Activated naive CD8-positive, alpha-beta T cell treated with anti-CD3 and anti-CD28 coated beads, Interleukin-2, amount 50 U/mL, for 24 hours (primary cell): ENCODE measurements at places on chromosomes 1 and 21.

DNA sequence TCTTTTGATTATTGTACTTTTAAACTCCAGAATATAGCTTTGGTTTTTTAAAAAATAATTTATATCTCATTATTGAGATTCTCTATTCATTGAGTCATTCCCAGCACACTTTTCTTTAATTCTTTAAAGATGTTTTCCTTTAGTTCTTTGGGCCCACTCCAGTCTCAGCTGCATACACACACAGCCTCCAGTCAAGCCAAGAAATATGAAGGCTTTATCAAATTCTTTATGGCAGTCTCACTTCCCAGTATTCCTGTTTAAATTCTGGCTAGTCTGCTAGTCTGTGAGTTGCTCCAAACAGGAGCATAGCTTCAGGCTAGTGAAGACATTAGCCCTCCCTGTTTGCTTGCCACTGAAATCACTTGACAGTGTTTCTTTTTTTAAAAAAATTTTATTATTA is 61.2 kb downstream of the CRP start:
- H3K27me3 ChIP-seq, result no peaks in the 10 kb centered on the region
- no peaks in the 10 kb centered on the region for H3K36me3 ChIP-seq
- no peak for DNase-seq
- H3K4me3 ChIP-seq, result no peak overlapping the region
- no peaks in the 10 kb centered on the region for H3K4me1 ChIP-seq

- no peak for DNase-seq
- H3K4me3 ChIP-seq, result no peak overlapping the region
- no peaks in the 10 kb centered on the region for H3K4me1 ChIP-seq
- H3K27ac ChIP-seq, result no peak overlapping the region
- H3K36me3 ChIP-seq, result no peaks in the 10 kb centered on the region
- peaks cover 12% of the 10 kb centered on the region for H3K27me3 ChIP-seq
These were observed 98.8 kb downstream of the NOS1AP start for GRCh38 chr1:162168261-162168660.

DNA sequence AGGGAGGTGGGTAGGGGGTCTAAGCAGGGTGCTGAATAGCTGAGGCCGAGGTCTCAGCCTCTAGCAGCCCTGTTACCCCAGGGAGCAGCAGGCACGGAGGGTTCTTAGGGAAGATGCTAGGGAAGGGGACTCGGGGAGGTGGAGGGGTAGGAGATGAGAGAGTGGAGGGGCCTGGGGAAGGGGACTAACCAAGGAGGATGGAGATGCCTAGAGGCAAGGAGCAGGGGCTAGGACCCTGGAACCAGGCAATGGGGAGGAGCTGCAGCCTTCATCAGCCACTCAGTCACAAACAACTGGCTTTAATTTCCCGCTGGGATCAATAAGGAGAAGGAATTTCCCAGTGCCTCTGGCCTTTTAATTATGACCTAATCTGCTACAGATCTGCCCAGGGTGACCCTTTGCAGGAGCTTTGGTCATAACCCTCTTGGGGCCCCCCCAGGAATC is 2.9 kb upstream of the CRABP2 start:
- peaks cover 23% of the 10 kb centered on the region for H3K27me3 ChIP-seq
- H3K4me1 ChIP-seq, result peaks cover 23% of the 10 kb centered on the region
- no peak overlapping the region for H3K27ac ChIP-seq
- DNase-seq, result no peak

DNA sequence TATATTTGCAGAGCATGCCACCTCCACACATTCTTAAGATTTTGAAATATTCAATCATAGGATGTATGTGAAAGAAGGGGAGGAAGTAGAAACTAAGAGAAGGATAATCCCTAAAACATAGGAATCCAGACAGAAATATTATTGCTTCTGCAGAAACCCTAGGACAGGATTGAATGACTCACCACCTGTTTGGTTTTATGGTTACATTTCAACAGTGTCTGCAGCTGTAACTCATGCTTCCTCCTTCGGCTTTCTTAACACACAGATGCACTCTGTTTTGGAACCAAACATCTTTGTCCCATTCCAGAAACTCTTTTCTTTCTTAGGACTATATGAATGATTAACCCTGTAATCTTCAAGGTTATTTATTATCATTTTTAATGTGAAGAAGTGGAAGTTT is 20.7 kb downstream of the RGS7 start:
- H3K4me3 ChIP-seq, result no peak overlapping the region
- H3K4me1 ChIP-seq, result no peaks in the 10 kb centered on the region
- H3K36me3 ChIP-seq, result no peaks in the 10 kb centered on the region
- H3K27ac ChIP-seq, result no peak overlapping the region

- peak overlapping the region; percentile 77 for H3K4me3 ChIP-seq
- H3K4me1 ChIP-seq, result peaks cover 92% of the 10 kb centered on the region
- peaks cover 2% of the 10 kb centered on the region for H3K27me3 ChIP-seq
These were observed 9.6 kb downstream of the ZBTB17 start for GRCh38 chr1:15966081-15966955.

GRCh38 chr1:59308839-59309238 is 11.9 kb downstream of the FGGY start:
- H3K27ac ChIP-seq, result no peak overlapping the region
- H3K4me1 ChIP-seq, result peaks cover 2% of the 10 kb centered on the region
- H3K36me3 ChIP-seq, result peaks cover 15% of the 10 kb centered on the region
- H3K27me3 ChIP-seq, result peaks cover 2% of the 10 kb centered on the region

- H3K27ac ChIP-seq, result no peak overlapping the region
- no peak for DNase-seq
- no peaks in the 10 kb centered on the region for H3K36me3 ChIP-seq
- H3K27me3 ChIP-seq, result peaks cover 5% of the 10 kb centered on the region
These were observed 14.1 kb downstream of the EPHA2 start for GRCh38 chr1:16141573-16142336.

GRCh38 chr1:3895279-3895950 is 4.7 kb downstream of the C1orf174 start:
- peaks cover 44% of the 10 kb centered on the region for H3K36me3 ChIP-seq
- no peak overlapping the region for H3K4me3 ChIP-seq
- no peaks in the 10 kb centered on the region for H3K27me3 ChIP-seq
- no peak overlapping the region for H3K27ac ChIP-seq

DNA sequence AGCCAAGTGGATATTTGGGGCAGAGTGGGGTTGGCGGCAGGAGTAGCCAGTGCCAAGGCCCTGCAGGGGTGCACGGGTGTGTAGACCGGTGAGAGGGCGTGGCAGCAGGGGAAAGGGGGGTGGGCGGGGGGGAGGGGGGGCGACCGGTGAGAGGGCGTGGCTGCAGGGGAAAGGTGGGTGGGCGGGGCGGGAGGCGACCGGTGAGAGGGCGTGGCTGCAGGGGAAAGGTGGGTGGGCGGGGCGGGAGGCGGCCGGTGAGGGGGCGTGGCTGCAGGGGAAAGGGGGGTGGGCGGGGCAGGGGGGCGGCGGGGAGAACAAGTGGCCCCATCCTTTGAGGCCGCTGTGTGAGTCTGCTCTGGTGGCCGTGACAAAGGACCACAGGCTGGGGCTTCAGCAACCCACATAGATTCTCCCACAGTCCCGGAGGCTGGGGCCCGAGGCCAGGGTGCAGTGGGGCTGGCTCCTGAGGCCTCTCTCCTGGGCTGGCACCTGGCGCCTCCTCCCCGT is 25.8 kb downstream of the RRP1 start:
- no peaks in the 10 kb centered on the region for H3K27me3 ChIP-seq
- DNase-seq, result no peak
- peaks cover 7% of the 10 kb centered on the region for H3K4me1 ChIP-seq
- no peak overlapping the region for H3K4me3 ChIP-seq
- no peak overlapping the region for H3K27ac ChIP-seq
- H3K36me3 ChIP-seq, result peaks cover 2% of the 10 kb centered on the region

DNA sequence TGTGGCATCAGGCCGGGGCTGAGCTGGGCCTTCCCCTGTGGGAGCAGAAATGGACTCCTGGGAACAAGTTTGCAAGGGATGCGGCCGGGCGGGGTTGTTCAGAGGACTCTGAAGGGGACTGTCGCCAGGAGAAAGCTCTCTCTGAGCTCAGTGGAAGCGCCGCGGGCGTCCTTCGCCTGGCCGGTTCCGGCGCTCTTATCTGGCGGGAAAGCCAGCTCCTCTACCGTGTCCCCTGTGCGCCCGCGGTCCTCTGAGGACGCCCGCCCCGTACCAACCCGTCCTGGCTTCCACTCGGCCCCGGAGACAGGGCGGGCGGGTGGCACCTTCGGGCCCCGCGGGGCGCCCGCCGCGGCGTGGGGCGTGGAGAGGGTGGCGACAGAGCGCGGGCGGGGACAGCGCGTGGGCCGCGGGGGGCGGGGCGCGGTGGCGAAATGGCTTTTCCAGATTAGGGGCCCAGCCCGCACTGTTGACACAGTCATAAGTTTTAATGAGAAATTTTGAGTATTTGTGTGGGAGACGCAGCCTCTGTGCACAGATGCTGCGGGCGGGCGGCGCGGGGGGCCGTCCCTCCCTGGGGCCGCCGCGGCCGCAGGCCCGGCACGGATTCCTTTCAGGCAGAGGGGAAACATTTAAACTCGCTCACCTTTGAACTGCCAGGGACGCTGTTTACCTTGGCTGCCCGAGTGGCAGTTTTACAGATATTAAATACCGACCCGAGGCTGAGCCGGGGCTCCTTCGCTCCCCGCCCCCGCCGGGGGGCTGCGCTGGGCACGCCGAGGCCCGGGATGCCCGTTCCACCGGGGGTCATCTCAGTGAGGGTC is 70.2 kb downstream of the FOXD2 start:
- H3K27me3 ChIP-seq, result peaks cover 82% of the 10 kb centered on the region
- no peaks in the 10 kb centered on the region for H3K36me3 ChIP-seq
- H3K27ac ChIP-seq, result no peak overlapping the region

DNA sequence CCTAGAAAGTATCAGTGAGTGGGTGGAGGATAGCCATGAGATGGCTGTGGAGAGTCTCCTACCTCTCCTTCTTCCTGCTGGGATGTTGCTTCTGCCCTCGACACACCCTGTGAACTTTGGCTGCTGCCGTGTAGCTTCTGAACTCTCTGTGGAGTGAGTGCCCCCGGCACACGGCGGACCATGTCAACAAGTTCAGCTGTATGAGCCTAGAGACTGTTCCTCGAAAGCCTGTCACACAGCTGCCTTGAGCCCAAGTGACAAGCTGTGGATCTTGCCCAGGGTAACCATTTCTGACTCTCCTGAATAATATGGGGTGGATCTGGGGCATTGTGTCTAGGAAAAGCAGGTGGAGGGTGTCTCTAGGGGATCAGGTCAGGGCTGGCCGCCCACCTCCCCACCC is 143.2 kb downstream of the NOS1AP start:
- H3K36me3 ChIP-seq, result no peaks in the 10 kb centered on the region
- H3K27me3 ChIP-seq, result peaks cover 17% of the 10 kb centered on the region
- DNase-seq, result no peak
- no peak overlapping the region for H3K4me3 ChIP-seq

GRCh38 chr1:193411714-193412113 is 225.3 kb upstream of the B3GALT2 start:
- no peaks in the 10 kb centered on the region for H3K27me3 ChIP-seq
- H3K4me3 ChIP-seq, result peak overlapping the region; percentile 40
- H3K36me3 ChIP-seq, result no peaks in the 10 kb centered on the region
- DNase-seq, result no peak

GRCh38 chr1:206801467-206801866 is 29.2 kb upstream of the IL10 start:
- peaks cover 81% of the 10 kb centered on the region for H3K4me1 ChIP-seq
- no peaks in the 10 kb centered on the region for H3K27me3 ChIP-seq
- DNase-seq, result no peak
- peaks cover 2% of the 10 kb centered on the region for H3K36me3 ChIP-seq

DNA sequence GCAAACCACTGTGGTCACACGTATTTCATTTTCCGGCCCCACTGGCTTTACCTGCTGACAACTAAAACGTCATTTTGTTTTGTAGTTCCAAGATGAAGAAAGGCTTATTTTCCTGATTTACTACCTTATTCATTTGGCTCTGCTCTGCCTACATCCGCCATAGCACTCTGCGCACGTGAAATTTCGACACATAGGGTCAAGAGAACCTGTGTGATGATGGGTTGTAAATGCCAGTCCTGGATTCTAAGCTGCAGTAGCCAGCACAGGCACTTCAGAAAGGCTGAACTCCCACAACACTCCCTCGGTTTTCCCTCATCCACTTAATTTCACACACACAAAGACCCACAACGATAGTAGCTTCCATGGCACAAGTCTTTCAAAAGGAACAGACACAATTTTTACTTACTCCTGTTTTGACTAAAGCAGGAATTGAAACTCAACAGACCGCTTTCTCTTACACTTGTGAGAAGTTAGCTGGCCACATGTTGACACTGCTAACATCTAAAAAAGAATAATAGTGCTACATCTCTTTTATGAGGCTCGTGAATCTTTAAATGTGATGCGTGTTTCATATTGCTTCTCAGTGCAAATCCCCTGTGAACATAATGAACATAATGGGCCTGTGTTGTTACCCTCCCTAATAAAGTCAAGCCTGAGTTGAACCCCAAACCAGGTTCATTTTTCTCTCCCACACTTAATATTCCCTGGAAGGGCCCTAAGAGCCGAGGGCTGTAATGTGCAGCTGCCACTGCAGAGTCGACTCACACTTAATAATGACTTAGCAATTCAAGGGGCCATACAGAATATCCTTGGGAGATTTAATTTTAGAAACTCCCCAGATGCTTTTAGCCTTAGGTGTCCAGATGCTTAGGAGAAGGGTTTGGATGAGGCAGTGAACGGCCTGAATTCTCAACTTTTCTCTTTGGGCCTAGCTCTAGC is 1.5 kb upstream of the RUNX1 start:
- no peak for DNase-seq
- peak overlapping the region; percentile 93 for H3K4me3 ChIP-seq
- peak overlapping the region; percentile 72 for H3K27ac ChIP-seq
- peaks cover 79% of the 10 kb centered on the region for H3K4me1 ChIP-seq

- peaks cover 4% of the 10 kb centered on the region for H3K36me3 ChIP-seq
- H3K27me3 ChIP-seq, result no peaks in the 10 kb centered on the region
- peak; percentile 78 for DNase-seq
- H3K27ac ChIP-seq, result peak overlapping the region; percentile 68
These were observed 36.4 kb upstream of the JAK1 start for GRCh38 chr1:65002508-65003315.

- peaks cover 35% of the 10 kb centered on the region for H3K4me1 ChIP-seq
- peak; percentile 60 for DNase-seq
- H3K27me3 ChIP-seq, result peaks cover 31% of the 10 kb centered on the region
- no peaks in the 10 kb centered on the region for H3K36me3 ChIP-seq
These were observed at the start of gene ZSWIM5 for GRCh38 chr1:45205910-45206721. ZSWIM5 (minus strand) TSS chr1:45206605; CDS start chr1:45206350, 255 bp downstream.

- H3K27ac ChIP-seq, result no peak overlapping the region
- no peak for DNase-seq
- H3K27me3 ChIP-seq, result peaks cover 40% of the 10 kb centered on the region
- H3K4me1 ChIP-seq, result peaks cover 9% of the 10 kb centered on the region
- H3K36me3 ChIP-seq, result no peaks in the 10 kb centered on the region
- H3K4me3 ChIP-seq, result no peak overlapping the region
These were observed 3.5 kb downstream of the PLPP3 start for GRCh38 chr1:56575865-56576264.

GRCh38 chr1:202742496-202742895 is 32.2 kb upstream of the SYT2 start:
- peaks cover 46% of the 10 kb centered on the region for H3K36me3 ChIP-seq
- no peak for DNase-seq
- no peak overlapping the region for H3K4me3 ChIP-seq
- no peaks in the 10 kb centered on the region for H3K4me1 ChIP-seq

- DNase-seq, result no peak
- H3K4me1 ChIP-seq, result no peaks in the 10 kb centered on the region
- H3K27me3 ChIP-seq, result no peaks in the 10 kb centered on the region
- H3K27ac ChIP-seq, result no peak overlapping the region
These were observed 64.6 kb upstream of the GPR153 start for GRCh38 chr1:6325482-6325881.
